ENCODE measurements at places on chromosomes 16 and 17. TPM values are rescaled to one million over a fixed set of nuclear protein-coding genes. Genes with fewer than 3 reads are reported as not detected.
A peak's percentile ranks its signal among the peaks of the same experiment; 100 is the strongest.

The CCL5 gene
- total RNA-seq, result not detected

DNA sequence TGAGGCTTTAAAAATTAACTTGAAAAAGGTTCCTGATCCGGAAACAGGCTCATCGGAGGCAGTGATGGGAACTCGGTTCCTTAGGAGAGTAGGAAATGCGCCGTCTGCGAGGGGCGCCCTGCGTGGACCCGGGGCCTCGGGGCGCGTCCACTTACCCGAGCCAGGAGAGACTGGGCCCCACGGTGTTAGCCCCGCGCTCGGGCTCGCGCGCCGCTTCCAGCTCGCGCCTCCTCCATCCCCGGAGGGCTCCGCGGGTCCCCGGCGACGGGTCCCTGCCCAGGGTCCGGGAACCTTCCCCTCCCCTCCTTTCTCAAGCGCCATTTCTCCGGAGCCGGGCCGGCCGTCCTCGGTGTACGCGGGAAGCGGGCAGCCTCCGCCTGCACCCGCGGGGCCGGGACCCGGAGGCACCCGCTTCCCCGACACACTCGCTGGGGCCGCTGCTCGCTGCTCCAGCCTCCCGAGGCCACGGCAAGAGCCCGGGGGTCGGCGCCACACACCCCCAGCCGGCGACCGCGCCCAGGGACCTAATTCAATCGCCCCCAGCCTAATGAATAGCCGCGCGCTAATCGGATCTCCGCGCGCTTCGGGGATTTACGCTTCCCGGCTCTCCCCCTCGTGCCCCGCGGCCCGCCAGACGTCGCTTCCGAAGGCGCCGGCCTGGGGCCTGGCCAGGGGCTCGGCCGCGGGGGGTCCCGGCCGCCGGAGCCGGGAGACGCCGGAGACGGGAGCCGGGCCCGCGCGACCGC lies 2.2 kb upstream of the BAHCC1 start:
- no peaks in the 10 kb centered on the region for H3K27me3 ChIP-seq
- peak overlapping the region; percentile 88 for H3K27ac ChIP-seq
- no peaks in the 10 kb centered on the region for H3K36me3 ChIP-seq

The PDILT gene
- total RNA-seq, result not detected

- no peaks in the 10 kb centered on the region for H3K36me3 ChIP-seq
- H3K27me3 ChIP-seq, result peaks cover 3% of the 10 kb centered on the region
- peak overlapping the region; percentile 92 for H3K4me3 ChIP-seq
- H3K27ac ChIP-seq, result peak overlapping the region; percentile 98
- peaks cover 9% of the 10 kb centered on the region for H3K4me1 ChIP-seq
These were observed 858 bp upstream of the TELO2 start for GRCh38 chr16:1492082-1492922.

DNA sequence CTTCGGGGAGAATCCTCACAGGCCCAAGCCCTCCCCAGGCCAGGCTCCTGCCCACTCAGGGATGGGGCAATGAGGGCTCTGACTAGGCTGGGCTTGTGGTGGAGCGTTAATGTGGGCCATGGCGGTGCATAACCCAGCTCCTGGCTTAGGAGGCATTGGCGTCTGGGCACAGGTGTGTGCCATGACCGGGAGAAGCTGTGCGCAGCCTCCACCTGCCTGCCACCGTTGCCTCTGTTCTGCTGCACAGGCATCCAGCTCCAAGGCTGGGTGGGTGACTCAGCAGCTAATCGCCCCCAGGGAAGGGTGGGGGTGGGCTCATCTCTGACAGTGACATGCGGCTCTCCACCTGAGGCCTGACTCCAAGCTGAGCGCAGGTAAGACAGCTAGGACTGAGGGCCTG lies 3.5 kb upstream of the ARHGAP27 start:
- H3K4me1 ChIP-seq, result peaks cover 9% of the 10 kb centered on the region
- DNase-seq, result no peak
- no peak overlapping the region for H3K4me3 ChIP-seq
- H3K27ac ChIP-seq, result no peak overlapping the region
- H3K36me3 ChIP-seq, result no peaks in the 10 kb centered on the region

The SKAP1 gene
- 1.0 TPM for total RNA-seq

- peaks cover 31% of the 10 kb centered on the region for H3K4me1 ChIP-seq
- no peaks in the 10 kb centered on the region for H3K27me3 ChIP-seq
- no peak overlapping the region for H3K27ac ChIP-seq
- DNase-seq, result no peak
- H3K36me3 ChIP-seq, result peaks cover 8% of the 10 kb centered on the region
These were observed 2.9 kb upstream of the SIRT7 start for GRCh38 chr17:81920612-81921536.

The SNAI3 gene
- 1.2 TPM for total RNA-seq

GRCh38 chr16:57283214-57283958 lies 1.1 kb downstream of the PLLP start:
- no peak for DNase-seq
- H3K27me3 ChIP-seq, result peaks cover 48% of the 10 kb centered on the region
- H3K4me3 ChIP-seq, result peak overlapping the region; percentile 71
- no peaks in the 10 kb centered on the region for H3K36me3 ChIP-seq

The CDH5 gene
- total RNA-seq, result not detected

DNA sequence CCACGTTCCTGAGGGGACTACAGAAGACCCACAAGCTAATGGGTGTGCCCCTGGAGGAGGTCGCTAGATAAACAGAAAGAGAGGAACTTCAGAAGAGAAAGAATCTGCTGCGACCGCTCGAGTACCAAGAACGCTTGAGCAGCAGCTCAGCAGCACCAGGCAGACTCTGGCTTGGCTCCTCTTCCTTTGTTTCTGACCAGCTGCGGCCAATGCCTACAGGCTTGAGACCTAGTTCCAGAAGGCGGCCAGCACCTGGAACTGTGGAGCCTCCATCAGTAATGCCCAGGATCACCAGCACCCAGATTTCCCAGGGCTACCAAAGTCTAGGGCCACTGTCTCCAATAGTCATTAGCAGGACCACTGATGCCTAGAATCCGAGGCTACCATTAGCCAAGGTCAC lies 26.0 kb upstream of the GOSR2 start:
- no peak for DNase-seq
- H3K27ac ChIP-seq, result no peak overlapping the region
- peaks cover 10% of the 10 kb centered on the region for H3K27me3 ChIP-seq
- H3K4me3 ChIP-seq, result no peak overlapping the region
- H3K4me1 ChIP-seq, result peaks cover 2% of the 10 kb centered on the region
- no peaks in the 10 kb centered on the region for H3K36me3 ChIP-seq

DNA sequence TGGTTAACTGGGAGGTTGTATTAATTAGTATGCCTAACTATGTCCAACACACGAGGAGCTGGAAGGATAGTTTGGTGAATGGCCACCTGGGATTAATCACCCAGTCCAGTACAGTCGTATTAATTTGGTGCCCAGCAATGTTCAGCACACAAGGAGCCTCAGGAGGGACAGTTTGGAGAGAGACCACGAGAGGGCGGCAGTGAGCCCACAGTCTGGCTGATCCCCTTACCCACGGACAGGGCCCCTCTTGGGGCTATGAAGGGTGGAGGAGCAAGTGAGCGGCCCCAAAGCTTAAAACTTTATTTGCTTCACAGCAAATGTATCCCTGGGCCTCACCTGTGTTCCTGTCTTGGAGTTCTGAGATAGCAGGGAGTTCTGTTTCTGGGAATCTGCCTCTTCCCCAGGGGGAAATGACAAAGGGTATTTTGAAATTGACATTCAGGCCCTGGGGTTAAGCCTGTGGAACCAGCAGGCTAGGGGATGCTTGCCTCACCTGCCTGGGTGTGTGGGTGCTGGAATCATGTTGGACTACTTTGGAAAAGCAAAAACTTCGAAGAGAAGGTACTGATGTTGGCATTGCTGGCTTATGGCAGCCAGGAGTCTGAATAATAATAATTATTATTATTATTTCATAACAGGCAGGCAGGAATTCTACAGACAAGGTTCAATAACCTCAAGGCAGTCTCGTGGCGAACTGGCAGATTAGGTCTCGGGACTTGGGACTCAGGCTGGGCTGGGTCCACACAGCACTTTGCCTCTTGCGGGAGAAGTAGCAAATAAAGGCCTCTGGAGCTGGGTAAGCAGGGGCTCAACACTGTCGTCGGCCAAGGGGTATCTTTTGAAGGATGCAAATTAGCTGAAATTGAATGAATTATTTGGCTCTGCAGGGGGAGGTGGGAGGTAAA lies 227.6 kb upstream of the ASIC2 start:
- no peak overlapping the region for H3K27ac ChIP-seq
- H3K4me3 ChIP-seq, result no peak overlapping the region
- H3K27me3 ChIP-seq, result peaks cover 23% of the 10 kb centered on the region
- no peaks in the 10 kb centered on the region for H3K36me3 ChIP-seq
- no peaks in the 10 kb centered on the region for H3K4me1 ChIP-seq
- peak; percentile 70 for DNase-seq

The GNG13 gene
- not detected for total RNA-seq

The TSPAN10 gene
- 4.0 TPM for total RNA-seq

- peak overlapping the region; percentile 81 for H3K4me3 ChIP-seq
- peaks cover 30% of the 10 kb centered on the region for H3K4me1 ChIP-seq
- H3K27ac ChIP-seq, result peak overlapping the region; percentile 97
These were observed 765 bp downstream of the MYO18A start for GRCh38 chr17:29179232-29180033.

- no peak overlapping the region for H3K4me3 ChIP-seq
- no peaks in the 10 kb centered on the region for H3K27me3 ChIP-seq
- H3K27ac ChIP-seq, result no peak overlapping the region
- no peak for DNase-seq
These were observed 20.1 kb downstream of the HMOX2 start for GRCh38 chr16:4496305-4496704.

The FOXL1 gene
- total RNA-seq, result not detected

The CLEC18A gene
- 4.1 TPM for total RNA-seq

DNA sequence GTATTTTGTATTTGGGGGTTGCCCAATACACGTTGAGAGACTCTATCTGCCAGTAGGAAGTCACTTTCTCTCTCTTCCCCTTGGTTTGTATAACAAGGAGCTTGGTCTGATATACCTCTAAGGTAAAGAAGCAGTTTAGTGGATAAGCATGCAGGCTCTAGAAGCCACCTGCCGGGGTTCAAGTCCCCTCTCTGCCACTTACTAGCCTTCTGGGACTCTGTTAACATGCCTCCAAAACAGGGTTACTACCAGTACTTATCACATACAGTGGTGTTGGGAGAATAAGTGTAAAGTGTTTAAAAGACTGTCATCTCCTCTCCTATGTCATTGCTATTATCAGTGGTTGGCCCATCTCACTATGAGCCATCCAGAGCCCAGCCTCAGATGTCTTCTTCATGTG lies 156.1 kb upstream of the HS3ST3A1 start:
- no peak overlapping the region for H3K4me3 ChIP-seq
- no peak overlapping the region for H3K27ac ChIP-seq
- peaks cover 23% of the 10 kb centered on the region for H3K4me1 ChIP-seq
- H3K36me3 ChIP-seq, result no peaks in the 10 kb centered on the region
- H3K27me3 ChIP-seq, result peaks cover 8% of the 10 kb centered on the region
- DNase-seq, result no peak

The HSD11B2 gene
- total RNA-seq, result 38.7 TPM

DNA sequence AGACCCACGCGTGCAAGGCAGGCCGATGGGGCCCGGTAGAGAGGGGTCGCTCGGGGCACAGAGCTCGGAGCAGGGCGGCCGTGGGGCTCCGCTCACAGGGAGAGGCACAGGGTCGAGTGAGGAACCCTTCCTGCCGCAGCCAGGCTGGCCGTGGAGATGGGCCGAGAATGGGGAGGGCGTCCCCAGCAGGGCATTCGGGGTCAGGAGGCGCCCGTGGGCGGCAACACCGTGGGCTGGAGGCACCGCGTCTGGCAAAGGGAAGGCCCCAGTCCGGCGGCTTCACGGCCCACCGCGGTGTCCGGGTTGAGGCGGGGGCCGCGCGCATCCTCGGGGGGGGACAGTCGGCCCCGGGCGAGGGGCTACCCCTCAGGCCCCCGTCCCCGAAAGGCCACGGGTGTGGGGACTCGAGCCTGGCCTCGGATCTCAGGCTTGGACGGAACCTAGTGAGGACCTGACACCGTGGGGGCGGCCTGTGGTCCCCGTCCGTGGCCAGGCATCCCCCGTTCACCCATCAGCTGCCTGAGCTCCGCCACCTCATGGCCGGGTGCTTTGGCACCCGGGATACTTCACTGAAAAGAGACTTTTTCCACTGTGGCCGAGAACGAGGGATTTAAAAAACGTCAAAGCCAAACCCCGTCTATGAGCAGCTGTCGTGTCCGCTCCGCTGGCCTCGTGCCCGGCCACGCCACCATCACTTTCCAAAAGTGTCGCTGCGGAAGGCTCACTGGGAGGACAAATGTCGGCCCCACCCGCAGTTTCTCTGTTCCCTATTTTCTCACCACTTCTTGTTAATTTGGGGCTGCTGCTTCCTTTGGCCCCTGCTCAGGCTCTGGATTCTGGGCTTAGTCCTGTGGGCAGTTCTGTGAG lies 73.6 kb downstream of the METRNL start:
- no peak for DNase-seq
- H3K4me3 ChIP-seq, result no peak overlapping the region
- H3K27ac ChIP-seq, result no peak overlapping the region
- H3K27me3 ChIP-seq, result peaks cover 16% of the 10 kb centered on the region

The VPS25 gene
- 76.5 TPM for total RNA-seq

GRCh38 chr17:79104898-79105600 lies 30.4 kb downstream of the ENGASE start:
- H3K36me3 ChIP-seq, result no peaks in the 10 kb centered on the region
- no peak for DNase-seq
- no peak overlapping the region for H3K4me3 ChIP-seq
- H3K27ac ChIP-seq, result no peak overlapping the region
- no peaks in the 10 kb centered on the region for H3K4me1 ChIP-seq

The STH gene
- not detected for total RNA-seq

The DUSP14 gene
- total RNA-seq, result 19.2 TPM

GRCh38 chr16:11784038-11784369 lies 13.1 kb downstream of the ZC3H7A start:
- no peak for DNase-seq
- no peaks in the 10 kb centered on the region for H3K27me3 ChIP-seq
- H3K4me3 ChIP-seq, result no peak overlapping the region
- H3K27ac ChIP-seq, result peak overlapping the region; percentile 62
- H3K4me1 ChIP-seq, result peaks cover 9% of the 10 kb centered on the region
- peaks cover 2% of the 10 kb centered on the region for H3K36me3 ChIP-seq

The SLC12A4 gene
- total RNA-seq, result 74.3 TPM

The MYH13 gene
- total RNA-seq, result not detected

- H3K27me3 ChIP-seq, result peaks cover 31% of the 10 kb centered on the region
- H3K4me3 ChIP-seq, result no peak overlapping the region
- H3K27ac ChIP-seq, result no peak overlapping the region
- H3K4me1 ChIP-seq, result peaks cover 11% of the 10 kb centered on the region
- DNase-seq, result no peak
- H3K36me3 ChIP-seq, result no peaks in the 10 kb centered on the region
These were observed 3.2 kb upstream of the ZDHHC1 start for GRCh38 chr16:67419502-67419901.

- no peak overlapping the region for H3K4me3 ChIP-seq
- H3K36me3 ChIP-seq, result no peaks in the 10 kb centered on the region
- no peak overlapping the region for H3K27ac ChIP-seq
These were observed 169.8 kb upstream of the SDK2 start for GRCh38 chr17:73814075-73814474.

The CACNG4 gene
- total RNA-seq, result 8.7 TPM

- no peak for DNase-seq
- no peaks in the 10 kb centered on the region for H3K36me3 ChIP-seq
- peaks cover 5% of the 10 kb centered on the region for H3K4me1 ChIP-seq
- no peak overlapping the region for H3K27ac ChIP-seq
These were observed 11.9 kb upstream of the TM4SF5 start for GRCh38 chr17:4759776-4760236.

The TNFSF13 gene
- total RNA-seq, result 4.1 TPM

Data from progenitor cell of endocrine pancreas (in vitro differentiated cells).